ENCODE measurements at places on chromosomes 2 and 18.

DNA sequence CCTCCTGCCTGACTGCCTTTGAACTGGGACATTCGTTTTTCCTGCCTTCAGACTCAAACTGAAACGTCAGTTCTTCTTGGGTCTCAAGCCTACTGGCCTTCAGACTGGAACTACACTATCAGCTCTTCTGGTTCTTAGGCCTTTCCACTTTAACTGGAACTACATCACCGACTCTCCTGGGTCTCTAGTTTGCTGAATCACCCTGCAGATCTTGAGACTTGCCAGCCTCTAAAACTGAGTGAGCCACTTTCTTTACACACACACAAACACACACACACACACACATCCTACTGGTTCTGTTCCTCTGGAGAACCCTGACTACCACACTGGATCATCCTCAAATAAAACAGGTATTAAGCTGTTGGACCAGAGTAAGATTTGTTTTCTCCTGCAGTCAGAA lies 46.7 kb upstream of the ATL2 start:
- no peak overlapping the region for H3K27ac ChIP-seq
- peaks cover 7% of the 10 kb centered on the region for H3K4me1 ChIP-seq
- H3K4me3 ChIP-seq: no peak overlapping the region
- H3K27me3 ChIP-seq: no peaks in the 10 kb centered on the region

GRCh38 chr2:43576981-43577892 lies 18.6 kb downstream of the THADA start:
- DNase-seq: no peak

GRCh38 chr2:177329064-177329463 lies 63.5 kb upstream of the AGPS start:
- H3K36me3 ChIP-seq: no peaks in the 10 kb centered on the region
- DNase-seq: no peak
- no peak overlapping the region for H3K27ac ChIP-seq
- no peaks in the 10 kb centered on the region for H3K27me3 ChIP-seq
- no peak overlapping the region for H3K4me3 ChIP-seq

DNA sequence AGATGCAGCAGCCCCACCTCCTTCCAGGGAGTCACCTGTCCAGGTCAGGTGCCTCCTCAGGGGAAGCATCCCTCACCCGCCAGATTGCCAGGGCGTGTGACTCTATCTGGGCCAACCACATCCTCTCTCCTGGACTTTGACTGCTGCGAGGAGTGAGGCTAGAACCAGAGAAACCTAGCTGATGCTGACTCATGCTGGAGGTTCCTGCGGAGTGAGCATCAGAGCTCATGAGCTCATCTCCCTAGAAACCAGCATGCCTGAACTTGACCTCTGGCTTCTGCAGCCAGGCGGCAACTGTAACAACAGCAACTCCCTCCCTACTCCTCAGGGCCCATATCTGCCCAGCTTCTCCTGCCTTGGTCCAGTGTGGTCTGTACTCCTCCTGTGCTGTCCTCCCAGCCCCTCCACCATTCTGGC lies 28.3 kb upstream of the NT5DC4 start:
- H3K4me1 ChIP-seq: peaks cover 2% of the 10 kb centered on the region
- DNase-seq: peak; percentile 13
- H3K27me3 ChIP-seq: no peaks in the 10 kb centered on the region
- H3K4me3 ChIP-seq: no peak overlapping the region
- no peak overlapping the region for H3K27ac ChIP-seq

DNA sequence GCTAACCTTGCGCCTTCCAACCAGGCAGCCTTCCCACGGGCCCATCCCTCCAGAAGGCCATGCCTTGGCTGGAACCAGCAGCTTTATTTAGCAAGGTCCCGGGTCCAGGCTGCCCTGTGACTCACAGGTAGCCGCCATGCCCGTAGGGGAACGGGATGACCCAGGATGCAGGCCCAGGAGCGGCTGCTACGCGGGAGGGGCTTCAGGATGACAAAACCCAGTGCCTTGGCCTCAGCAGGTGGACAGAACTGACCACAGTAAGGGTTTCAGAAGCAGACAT lies 63.3 kb downstream of the RTP5 start:
- H3K4me1 ChIP-seq: no peaks in the 10 kb centered on the region
- no peak for DNase-seq
- no peaks in the 10 kb centered on the region for H3K36me3 ChIP-seq
- no peak overlapping the region for H3K4me3 ChIP-seq

DNA sequence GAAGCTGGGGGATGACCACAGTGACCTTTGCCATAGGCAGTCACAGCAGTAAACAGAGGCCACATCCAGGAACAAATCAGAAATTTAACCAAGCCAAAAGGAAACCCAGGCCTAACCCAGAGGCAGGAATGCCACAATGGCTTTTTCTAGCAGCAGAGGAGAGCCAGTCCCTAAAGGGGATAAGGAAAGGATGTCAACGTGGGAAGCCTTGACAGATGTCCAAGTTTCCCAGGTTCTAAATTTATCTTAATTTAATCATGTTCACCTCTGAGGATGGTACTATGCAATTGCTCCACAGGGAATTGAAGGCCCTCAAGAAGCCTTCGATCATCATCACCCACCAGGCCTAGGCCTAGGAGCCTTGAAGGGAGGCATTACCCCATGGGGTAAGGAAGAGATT lies 374.7 kb downstream of the TNS1 start:
- no peaks in the 10 kb centered on the region for H3K27me3 ChIP-seq
- no peaks in the 10 kb centered on the region for H3K36me3 ChIP-seq
- DNase-seq: no peak
- no peaks in the 10 kb centered on the region for H3K4me1 ChIP-seq
- no peak overlapping the region for H3K27ac ChIP-seq

GRCh38 chr2:29920130-29920577 lies 1.2 kb downstream of the ALK start:
- DNase-seq: no peak
- H3K36me3 ChIP-seq: no peaks in the 10 kb centered on the region
- H3K27me3 ChIP-seq: peaks cover 20% of the 10 kb centered on the region
- no peak overlapping the region for H3K27ac ChIP-seq
- H3K4me3 ChIP-seq: peak overlapping the region; percentile 64
- peaks cover 3% of the 10 kb centered on the region for H3K4me1 ChIP-seq

GRCh38 chr2:75403991-75404428 lies 156.7 kb downstream of the EVA1A start:
- DNase-seq: peak; percentile 21
- no peaks in the 10 kb centered on the region for H3K4me1 ChIP-seq
- H3K27me3 ChIP-seq: no peaks in the 10 kb centered on the region
- no peak overlapping the region for H3K27ac ChIP-seq
- no peak overlapping the region for H3K4me3 ChIP-seq

- H3K4me3 ChIP-seq: no peak overlapping the region
- H3K27ac ChIP-seq: no peak overlapping the region
- no peak for DNase-seq
- no peaks in the 10 kb centered on the region for H3K27me3 ChIP-seq
- no peaks in the 10 kb centered on the region for H3K36me3 ChIP-seq
- no peaks in the 10 kb centered on the region for H3K4me1 ChIP-seq
Observed at GRCh38 chr2:160351956-160352355, 141.7 kb downstream of the RBMS1 start.

- H3K4me3 ChIP-seq: no peak overlapping the region
- H3K4me1 ChIP-seq: no peaks in the 10 kb centered on the region
- H3K27me3 ChIP-seq: no peaks in the 10 kb centered on the region
- H3K27ac ChIP-seq: no peak overlapping the region
Observed at GRCh38 chr2:27689424-27689823, 25.7 kb downstream of the SLC4A1AP start.

GRCh38 chr2:238847419-238847801 lies 475 bp upstream of the TWIST2 start:
- no peak overlapping the region for H3K27ac ChIP-seq
- H3K27me3 ChIP-seq: peaks cover 87% of the 10 kb centered on the region
- peak overlapping the region; percentile 48 for H3K4me3 ChIP-seq
- peaks cover 17% of the 10 kb centered on the region for H3K4me1 ChIP-seq
- H3K36me3 ChIP-seq: no peaks in the 10 kb centered on the region
- DNase-seq: no peak

DNA sequence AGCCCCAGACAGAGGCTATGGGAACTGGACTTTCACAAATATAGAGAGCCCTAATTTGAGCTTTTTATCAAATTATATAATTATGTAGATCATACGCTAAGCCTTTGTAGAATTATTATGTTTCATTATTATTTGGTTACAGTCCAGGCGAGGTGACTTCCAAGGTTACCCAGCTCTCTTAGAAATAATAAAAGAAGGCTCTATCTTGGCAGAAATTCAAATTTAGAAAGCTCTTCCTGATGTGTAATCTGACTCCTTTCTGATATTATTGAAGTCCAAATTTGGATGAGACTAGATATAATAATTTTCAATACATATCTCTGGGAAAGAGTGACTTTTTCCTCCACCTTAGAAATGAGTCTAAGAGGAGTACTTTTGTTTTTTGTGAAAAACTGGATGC lies 4.8 kb upstream of the SLC38A11 start:
- no peak overlapping the region for H3K4me3 ChIP-seq
- H3K27ac ChIP-seq: no peak overlapping the region
- DNase-seq: no peak
- no peaks in the 10 kb centered on the region for H3K36me3 ChIP-seq

- no peak overlapping the region for H3K27ac ChIP-seq
- H3K4me1 ChIP-seq: no peaks in the 10 kb centered on the region
- DNase-seq: no peak
Observed at GRCh38 chr2:196808083-196808665, 981 bp downstream of the C2orf66 start.

GRCh38 chr2:8534729-8535468 lies 147.0 kb upstream of the ID2 start:
- no peak overlapping the region for H3K27ac ChIP-seq
- H3K36me3 ChIP-seq: no peaks in the 10 kb centered on the region
- no peaks in the 10 kb centered on the region for H3K4me1 ChIP-seq
- H3K27me3 ChIP-seq: no peaks in the 10 kb centered on the region
- no peak overlapping the region for H3K4me3 ChIP-seq
- no peak for DNase-seq

GRCh38 chr2:106886916-106887758 lies 1.2 kb upstream of the ST6GAL2 start:
- DNase-seq: peak; percentile 51
- H3K27ac ChIP-seq: no peak overlapping the region
- peaks cover 21% of the 10 kb centered on the region for H3K27me3 ChIP-seq
- H3K36me3 ChIP-seq: no peaks in the 10 kb centered on the region

- no peak overlapping the region for H3K27ac ChIP-seq
- H3K4me1 ChIP-seq: no peaks in the 10 kb centered on the region
- DNase-seq: no peak
Observed at GRCh38 chr2:194867328-194867727, 789.7 kb upstream of the SLC39A10 start.

DNA sequence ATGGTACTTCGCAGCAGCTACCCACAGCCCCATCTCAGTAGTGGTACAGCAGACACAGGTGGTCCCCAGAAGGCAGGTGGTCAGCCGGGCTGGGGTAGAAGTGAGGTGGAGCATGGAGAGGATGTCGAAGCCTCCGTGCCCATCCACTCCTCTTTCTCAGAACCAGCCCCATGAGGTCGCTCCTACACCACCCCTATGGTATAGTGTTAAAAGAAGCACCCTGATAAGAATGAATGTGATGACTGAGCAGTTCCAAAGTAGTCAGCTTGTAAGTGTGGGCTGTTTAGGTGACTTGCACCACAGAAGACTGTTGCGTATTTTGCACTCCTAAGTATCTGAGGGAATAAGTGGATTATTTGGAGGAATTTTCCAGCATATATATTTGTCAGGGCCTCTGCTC lies 111.3 kb downstream of the WDSUB1 start:
- no peaks in the 10 kb centered on the region for H3K4me1 ChIP-seq
- H3K36me3 ChIP-seq: no peaks in the 10 kb centered on the region
- DNase-seq: no peak
- H3K27me3 ChIP-seq: no peaks in the 10 kb centered on the region
- H3K4me3 ChIP-seq: no peak overlapping the region

DNA sequence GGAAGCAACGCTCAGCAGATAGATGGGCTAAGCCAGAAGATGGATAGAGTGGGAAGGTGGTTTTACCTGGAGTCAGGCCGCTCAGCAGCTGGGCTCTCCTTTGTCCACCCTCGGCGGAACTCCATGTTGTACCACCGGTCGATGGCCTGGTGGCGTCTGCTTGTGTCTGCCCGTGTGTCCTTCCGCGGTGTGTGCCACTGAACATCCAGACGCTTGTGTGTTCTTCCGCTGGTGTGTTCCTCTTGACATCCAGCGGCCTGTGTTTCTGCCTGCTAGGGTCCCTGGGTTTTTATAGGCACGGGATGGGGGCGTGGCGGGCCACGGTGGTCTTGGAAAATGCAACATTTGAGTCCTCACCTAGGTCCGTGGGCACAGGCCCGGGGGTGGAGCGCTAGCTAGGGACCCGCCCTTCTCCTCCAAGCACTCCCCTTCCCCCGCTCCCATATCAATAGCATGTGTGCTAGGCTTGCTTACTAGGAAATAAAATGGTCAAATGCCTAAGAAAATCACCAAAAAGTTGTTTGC lies 1431.7 kb upstream of the ACVR2A start:
- no peak for DNase-seq
- no peak overlapping the region for H3K27ac ChIP-seq
- no peaks in the 10 kb centered on the region for H3K36me3 ChIP-seq
- H3K4me3 ChIP-seq: no peak overlapping the region
- H3K4me1 ChIP-seq: no peaks in the 10 kb centered on the region

DNA sequence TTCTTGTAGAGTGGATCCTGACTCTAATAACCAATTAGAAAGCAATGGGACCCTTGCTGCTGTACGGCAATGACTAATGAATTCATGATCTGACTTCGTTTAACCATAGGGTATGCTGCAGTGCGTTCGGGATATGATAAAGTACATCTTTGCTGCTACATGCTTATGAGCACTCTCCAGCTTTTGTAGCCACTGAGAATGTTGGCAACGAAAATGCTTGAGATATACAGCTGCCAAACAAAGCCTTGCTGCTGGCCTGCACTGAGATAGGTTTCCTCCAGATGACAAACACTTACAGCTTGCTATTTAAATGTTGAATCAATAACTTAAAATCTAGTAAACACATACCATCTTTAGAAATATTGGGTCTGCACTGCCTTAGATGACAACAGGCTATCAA lies 372.4 kb upstream of the SLC8A1 start:
- H3K4me3 ChIP-seq: no peak overlapping the region
- no peak for DNase-seq
- H3K36me3 ChIP-seq: no peaks in the 10 kb centered on the region
- H3K4me1 ChIP-seq: no peaks in the 10 kb centered on the region
- no peak overlapping the region for H3K27ac ChIP-seq
- H3K27me3 ChIP-seq: no peaks in the 10 kb centered on the region

DNA sequence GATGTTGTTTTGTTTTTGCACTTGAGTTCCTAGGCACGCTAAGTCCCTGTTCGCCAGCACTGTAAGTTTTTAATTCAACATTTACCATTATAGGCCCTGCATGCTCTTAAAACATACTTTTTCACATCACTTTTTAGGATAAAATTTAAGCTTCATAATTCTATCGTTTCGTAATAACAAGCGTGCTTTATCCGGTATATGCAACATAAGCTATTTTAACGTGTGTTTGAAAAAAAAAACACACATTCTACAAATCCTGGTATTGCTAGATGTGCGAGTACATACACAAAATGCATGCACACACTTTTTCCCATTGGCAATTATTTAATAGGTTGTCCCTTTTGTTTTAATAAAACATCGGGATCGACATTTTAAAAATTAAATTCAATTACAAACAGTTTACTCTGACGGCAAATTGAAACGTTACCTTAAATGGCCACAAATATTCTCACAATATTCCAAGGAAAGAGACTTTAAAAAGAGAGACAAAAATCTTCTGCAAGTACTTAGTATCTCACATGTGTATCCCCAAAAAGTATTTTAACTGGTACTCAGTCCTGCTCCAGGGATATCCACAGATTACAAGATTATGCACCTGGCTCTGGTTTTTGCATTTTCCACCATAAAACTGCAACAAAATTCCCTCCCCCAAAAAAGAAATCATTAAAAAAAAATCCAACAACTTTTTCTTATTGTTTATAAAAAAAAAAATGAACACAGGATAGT lies 1.0 kb upstream of the TCF4 start:
- peaks cover 4% of the 10 kb centered on the region for H3K36me3 ChIP-seq
- no peak for DNase-seq
- peak overlapping the region; percentile 81 for H3K27ac ChIP-seq
- H3K4me1 ChIP-seq: peaks cover 11% of the 10 kb centered on the region
- H3K27me3 ChIP-seq: no peaks in the 10 kb centered on the region

All from H1 (cell line).